ENCODE measurements at places on chromosomes 7 and 10.

DNA sequence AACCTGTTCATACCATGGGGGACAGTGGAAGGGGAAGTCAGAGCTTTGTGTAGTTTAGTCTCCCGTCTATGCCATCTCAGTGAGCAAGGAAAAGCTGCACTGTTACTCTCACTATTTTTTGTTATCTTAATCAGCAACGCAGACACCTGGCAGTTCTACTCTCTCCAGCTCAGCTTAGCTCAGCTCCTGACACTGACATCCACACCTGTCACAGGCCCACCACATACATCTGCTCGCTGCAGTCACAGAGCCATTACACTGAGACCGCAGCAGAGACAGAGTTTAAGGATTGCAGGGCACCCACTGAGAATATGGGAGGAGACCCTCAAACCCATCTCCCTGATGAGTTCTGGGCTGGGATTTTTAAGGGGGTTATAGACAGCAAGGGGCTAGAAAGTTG, 257.3 kb upstream of the AKR1E2 start:
- H3K4me1 ChIP-seq: no peaks in the 10 kb centered on the region
- no peak overlapping the region for H3K27ac ChIP-seq
- H3K36me3 ChIP-seq: no peaks in the 10 kb centered on the region

- DNase-seq: no peak
- peaks cover 21% of the 10 kb centered on the region for H3K4me1 ChIP-seq
- H3K27ac ChIP-seq: peak overlapping the region; percentile 46
- H3K4me3 ChIP-seq: 0 out of 2 replicates have a peak overlapping the region, but pooled peaks have one; percentile 21
- H3K36me3 ChIP-seq: peaks cover 4% of the 10 kb centered on the region
These were observed 33.9 kb downstream of the CCM2 start for GRCh38 chr7:45033931-45034290.

DNA sequence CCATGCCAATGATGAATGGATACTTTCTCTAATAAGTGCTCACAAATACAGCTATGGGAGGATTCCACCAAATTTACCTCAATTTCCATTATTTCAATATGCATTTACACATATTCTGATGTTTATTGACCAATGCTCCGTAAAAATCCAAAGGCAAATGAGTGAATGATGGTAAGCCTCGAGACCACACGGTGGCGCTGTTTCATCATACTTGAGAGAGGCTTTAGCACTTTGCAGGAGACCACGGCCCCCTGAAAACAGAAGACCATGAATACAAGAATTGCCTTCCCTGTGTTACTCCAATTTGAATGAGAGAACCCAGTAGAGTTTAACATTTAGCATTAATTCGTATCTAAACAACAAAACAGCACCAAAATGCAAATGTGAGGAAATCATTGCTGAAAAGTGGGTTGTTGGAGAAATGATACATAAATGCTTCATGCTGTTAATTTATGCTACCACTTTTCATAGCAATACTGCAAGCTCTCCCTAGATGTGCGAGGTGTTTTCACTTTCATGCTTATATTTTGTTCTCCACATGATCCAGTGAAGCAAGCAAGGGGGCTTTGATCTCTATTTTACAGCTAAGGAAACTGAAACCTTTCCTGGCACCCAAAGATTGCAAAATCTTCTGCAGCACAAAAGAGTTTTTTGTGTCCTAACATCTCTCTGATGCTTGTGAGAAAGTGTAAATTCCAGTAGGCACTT, 35.4 kb downstream of the TRIL start:
- H3K4me1 ChIP-seq: peaks cover 5% of the 10 kb centered on the region
- H3K27me3 ChIP-seq: no peaks in the 10 kb centered on the region
- no peak overlapping the region for H3K4me3 ChIP-seq
- no peak for DNase-seq

GRCh38 chr7:100248483-100248882, 28.7 kb downstream of the PVRIG start:
- H3K4me3 ChIP-seq: no peak overlapping the region
- no peak overlapping the region for H3K27ac ChIP-seq
- no peak for DNase-seq

- no peaks in the 10 kb centered on the region for H3K4me1 ChIP-seq
- no peak overlapping the region for H3K4me3 ChIP-seq
- H3K27ac ChIP-seq: no peak overlapping the region
These were observed 47.9 kb downstream of the OGDH start for GRCh38 chr7:44654255-44654796.

GRCh38 chr10:22931948-22932347, 4.1 kb downstream of the ARMC3 start:
- no peak overlapping the region for H3K27ac ChIP-seq
- H3K27me3 ChIP-seq: 0 out of 2 replicates have a peak, but pooled peaks cover 3% of the 10 kb centered on the region
- no peaks in the 10 kb centered on the region for H3K4me1 ChIP-seq
- H3K36me3 ChIP-seq: no peaks in the 10 kb centered on the region
- no peak for DNase-seq

DNA sequence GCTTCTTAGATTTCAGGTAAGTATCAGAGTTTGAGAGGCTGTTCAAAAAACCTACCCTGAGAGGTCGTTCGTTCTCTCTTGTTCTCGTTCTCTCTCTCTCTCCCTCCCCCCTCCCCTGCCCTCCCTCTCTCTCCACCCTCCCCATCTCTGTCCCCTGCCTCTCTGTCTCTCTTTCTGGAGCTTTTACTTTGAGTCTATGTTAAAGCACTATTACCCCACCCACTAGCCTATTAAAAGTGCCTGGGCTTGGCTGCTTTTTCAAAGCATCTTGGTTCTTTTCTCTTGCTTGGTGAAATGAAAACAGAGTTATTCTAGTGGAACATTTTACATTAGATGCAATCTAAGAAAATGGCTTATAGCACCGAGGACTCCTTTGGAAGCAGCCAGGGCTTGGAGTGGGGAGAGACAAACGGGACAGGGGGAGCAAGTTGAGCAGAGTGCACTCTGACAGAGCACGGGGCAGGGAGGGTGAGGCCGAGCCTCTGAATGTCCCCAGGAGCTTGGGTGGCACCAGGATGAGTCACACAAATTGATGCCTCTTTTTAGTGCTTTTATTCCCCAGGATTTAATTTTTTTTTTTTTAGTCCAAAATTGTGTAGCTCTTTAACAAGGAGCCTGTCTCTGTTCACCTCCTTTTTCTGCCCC, 134.3 kb downstream of the CFAP58 start:
- no peaks in the 10 kb centered on the region for H3K4me1 ChIP-seq
- no peaks in the 10 kb centered on the region for H3K27me3 ChIP-seq
- H3K27ac ChIP-seq: no peak overlapping the region
- no peaks in the 10 kb centered on the region for H3K36me3 ChIP-seq
- H3K4me3 ChIP-seq: no peak overlapping the region

DNA sequence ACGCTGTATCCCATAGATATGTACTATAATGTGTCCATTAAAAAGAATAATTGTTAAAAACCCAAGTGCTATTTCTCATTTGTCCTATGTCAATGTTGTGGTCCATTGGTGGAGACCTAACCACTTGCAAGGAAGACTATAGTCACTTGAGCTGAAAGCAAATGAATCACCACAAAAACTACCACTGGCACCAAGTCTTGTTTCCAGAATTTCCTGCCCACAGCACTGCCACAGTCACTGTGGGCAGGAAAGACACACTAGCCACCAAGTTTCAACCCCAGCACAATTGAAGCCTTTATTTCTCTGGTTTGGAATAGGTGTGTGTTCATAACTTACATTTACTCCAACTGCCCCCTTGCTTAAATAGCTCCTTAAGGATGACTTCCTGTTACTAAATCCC, 12.4 kb downstream of the DIP2C start:
- no peak overlapping the region for H3K4me3 ChIP-seq
- H3K27me3 ChIP-seq: 0 out of 2 replicates have a peak, but pooled peaks cover 3% of the 10 kb centered on the region

DNA sequence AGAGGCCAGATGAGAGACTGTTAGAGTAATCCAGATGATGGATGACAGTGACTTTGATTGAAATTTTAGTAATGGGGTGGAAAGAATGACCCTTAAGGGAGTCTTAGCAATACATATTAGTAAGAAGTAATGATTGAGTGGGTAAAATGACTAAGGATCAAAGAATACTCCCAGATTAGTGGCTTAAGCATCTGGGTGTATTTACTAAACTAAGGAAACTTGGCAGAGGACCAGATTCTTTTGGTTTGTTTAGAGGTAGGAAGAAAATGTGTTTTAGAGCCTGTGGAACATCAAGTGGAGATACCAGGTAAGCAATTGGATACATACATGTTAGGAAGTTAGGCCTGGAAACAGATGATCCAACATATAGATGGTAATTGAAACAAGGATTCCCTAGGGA, 58.8 kb upstream of the ADRA2A start:
- H3K36me3 ChIP-seq: no peaks in the 10 kb centered on the region
- H3K4me3 ChIP-seq: no peak overlapping the region
- DNase-seq: no peak
- H3K27ac ChIP-seq: no peak overlapping the region
- H3K27me3 ChIP-seq: no peaks in the 10 kb centered on the region
- H3K4me1 ChIP-seq: no peaks in the 10 kb centered on the region

DNA sequence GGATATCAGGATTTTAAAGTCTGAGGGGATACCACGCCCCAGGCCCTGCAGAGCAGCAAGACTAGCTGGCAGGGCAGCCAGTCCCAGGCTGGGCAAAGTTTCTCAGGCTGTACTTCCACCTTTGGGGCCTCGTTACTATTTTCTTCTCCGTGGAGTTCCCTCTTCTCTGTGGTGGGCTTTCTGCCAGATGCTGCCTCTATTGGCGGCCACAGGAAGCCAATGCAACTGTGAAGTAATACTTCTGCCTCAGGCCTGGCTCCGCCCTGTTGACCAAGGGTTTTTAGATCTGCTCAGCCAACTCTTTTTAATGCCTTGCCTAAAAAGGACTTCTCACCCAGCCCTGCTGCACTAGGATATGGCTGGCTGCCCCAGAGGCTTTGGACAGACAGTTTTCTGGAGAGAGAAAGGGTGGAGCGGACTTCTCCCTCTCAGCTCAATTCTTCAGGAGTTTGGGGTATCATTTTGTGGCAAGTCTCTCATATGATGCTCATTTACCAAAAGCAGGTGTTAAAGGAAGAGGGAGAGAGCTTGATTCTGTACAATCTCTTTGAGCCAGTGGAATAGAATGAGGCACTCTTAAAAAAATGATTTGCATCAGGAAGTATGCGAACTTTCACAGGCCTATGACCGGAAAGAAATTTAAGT, 67.4 kb downstream of the HHEX start:
- peaks cover 2% of the 10 kb centered on the region for H3K27me3 ChIP-seq
- H3K4me3 ChIP-seq: peak overlapping the region; percentile 35
- peak overlapping the region; percentile 77 for H3K27ac ChIP-seq
- DNase-seq: peak; percentile 75
- H3K36me3 ChIP-seq: no peaks in the 10 kb centered on the region

DNA sequence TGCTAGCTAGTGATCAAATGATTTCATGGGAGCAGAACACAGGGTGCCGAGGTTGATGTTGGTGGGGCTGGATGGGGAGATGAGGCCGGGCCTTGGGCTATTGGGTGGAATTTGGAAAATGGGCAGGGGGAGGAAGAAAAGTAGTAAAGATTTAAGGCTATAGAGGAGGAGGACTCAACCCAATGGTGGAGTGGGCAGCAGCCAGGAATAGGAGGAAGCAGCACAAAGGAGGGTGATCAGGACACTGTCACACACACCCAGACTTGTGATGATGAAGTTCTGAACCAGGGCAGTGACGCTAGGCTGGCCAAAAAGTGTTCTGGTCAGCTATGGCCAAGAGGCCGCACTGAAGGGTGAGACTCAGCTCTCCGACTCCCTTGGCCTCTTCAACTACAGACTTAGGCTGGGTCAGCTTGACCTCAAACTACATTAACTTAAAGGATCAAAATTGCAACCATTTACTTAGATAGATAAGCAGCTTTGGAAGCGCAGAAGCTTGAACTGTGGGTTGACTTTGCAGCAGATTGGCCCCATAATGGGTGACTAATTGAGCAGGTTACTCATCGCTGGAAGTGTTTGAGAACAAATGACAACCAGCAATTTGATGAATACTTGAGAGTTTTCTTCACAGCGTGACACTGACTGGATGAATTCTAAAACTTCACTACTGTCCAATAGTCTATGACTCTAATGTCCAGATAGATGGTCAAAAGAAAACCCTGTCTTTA, 29.4 kb upstream of the GPR26 start:
- H3K4me1 ChIP-seq: no peaks in the 10 kb centered on the region
- no peak for DNase-seq
- no peak overlapping the region for H3K27ac ChIP-seq
- no peaks in the 10 kb centered on the region for H3K36me3 ChIP-seq

- no peaks in the 10 kb centered on the region for H3K27me3 ChIP-seq
- peak overlapping the region; percentile 57 for H3K27ac ChIP-seq
- peaks cover 48% of the 10 kb centered on the region for H3K4me1 ChIP-seq
- no peak overlapping the region for H3K4me3 ChIP-seq
- no peak for DNase-seq
These were observed 255.7 kb downstream of the PTEN start for GRCh38 chr10:88119160-88119559.

- H3K27ac ChIP-seq: no peak overlapping the region
- DNase-seq: no peak
- no peaks in the 10 kb centered on the region for H3K27me3 ChIP-seq
- no peak overlapping the region for H3K4me3 ChIP-seq
These were observed 96.8 kb downstream of the TRRAP start for GRCh38 chr7:98974906-98975816.

DNA sequence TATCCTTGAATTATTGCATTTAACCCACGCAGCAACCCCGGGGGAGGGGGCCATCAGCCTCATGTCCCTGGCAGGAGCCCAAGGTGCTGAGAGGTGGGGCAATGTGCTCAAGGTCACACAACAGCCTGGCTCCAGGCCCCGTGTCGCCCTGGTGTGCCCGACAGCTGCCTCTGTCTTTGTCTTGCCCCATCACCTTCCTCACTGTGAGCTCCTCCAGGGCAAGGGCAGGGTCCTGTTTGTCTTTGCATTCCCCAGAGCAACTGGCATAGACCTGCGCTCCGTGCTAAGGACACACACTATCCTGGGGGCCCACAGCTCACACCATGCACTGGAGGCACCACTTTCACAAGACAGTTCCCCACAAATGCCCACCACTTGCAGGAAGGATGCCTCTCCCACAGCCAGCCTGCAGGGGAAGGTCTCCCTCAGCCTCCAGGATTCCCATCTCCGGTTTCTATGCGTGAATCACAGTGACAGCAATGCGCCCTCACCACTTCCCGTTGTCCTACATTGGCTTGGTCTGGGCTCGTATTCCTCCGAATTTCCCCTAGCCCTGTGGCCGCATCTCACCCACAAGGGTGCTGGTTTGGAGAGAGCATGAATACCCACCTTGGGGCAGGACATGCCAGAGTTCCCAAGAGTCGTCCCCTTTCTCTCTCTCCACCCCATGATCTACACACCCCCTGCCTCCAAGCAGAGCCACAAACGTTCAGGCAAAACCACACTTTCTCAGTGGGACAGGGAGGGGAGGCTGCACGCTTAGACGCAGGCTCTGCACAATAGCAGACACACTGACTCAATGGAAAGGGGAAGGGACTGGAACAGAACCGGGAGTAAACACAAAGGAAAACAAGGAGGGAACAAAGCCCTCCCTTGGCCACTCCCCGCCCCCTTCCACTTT, 10.3 kb downstream of the ITPRIP start:
- H3K27me3 ChIP-seq: no peaks in the 10 kb centered on the region
- peaks cover 7% of the 10 kb centered on the region for H3K36me3 ChIP-seq
- no peak for DNase-seq

- no peak overlapping the region for H3K27ac ChIP-seq
- H3K4me3 ChIP-seq: no peak overlapping the region
- no peaks in the 10 kb centered on the region for H3K36me3 ChIP-seq
- DNase-seq: no peak
These were observed 28.0 kb upstream of the CPN1 start for GRCh38 chr10:100109670-100110069.

Measured in GM12878 (cell line).